GM19239 (cell line): ENCODE measurements at places on chromosomes 2 and 18.

DNA sequence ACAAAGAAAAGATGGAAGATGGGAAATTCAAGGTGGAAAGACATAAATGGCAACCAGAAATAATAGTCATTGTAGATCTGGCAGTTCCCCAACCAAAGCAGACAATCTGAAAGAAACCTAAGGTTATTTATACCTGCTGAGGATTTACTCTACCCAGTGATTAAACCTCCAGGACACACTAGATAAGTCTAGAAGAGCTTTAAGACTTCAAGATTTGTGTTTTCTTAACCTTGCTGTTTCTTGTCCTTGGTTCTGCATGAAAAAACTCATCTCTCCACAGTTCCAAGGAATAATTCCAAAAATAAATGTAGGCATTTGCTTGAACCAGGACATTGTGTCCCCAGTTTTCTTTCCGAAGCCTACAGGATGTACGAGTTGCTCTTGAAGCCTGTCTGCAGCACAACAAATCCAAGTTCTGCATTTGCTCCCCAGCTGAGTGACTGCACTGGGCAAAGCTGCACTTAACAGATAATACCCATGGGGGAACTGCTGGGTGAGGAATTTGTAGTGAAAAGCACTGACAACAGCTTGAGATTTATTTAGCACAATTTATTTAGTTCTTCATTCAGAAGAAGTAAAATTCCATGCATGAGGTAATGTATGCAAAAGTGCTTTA, 19.8 kb downstream of the DTNA start:
- no peak for DNase-seq

DNA sequence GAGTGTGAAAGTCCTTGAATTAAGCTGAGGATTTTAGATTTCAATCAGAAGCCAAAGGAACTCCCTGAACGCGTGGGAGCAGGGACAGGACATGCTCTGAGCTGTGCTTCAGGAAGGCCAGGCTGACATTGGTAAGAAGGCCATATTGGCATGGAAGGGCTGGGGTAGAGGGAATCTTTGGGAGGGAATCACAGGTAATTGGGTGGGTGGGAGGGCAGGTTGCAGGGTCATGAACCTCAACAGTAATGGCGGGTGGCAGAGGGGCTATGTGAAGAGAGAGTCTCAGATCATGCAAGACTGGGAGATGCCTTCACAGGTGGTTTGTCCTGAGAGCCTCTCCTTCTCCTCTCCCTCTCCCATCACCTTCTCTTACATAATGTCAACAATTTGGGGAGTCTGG, 18.6 kb upstream of the CELF4 start:
- DNase-seq = no peak

GRCh38 chr2:120733238-120733932, 2.3 kb upstream of the GLI2 start:
- DNase-seq = no peak

DNA sequence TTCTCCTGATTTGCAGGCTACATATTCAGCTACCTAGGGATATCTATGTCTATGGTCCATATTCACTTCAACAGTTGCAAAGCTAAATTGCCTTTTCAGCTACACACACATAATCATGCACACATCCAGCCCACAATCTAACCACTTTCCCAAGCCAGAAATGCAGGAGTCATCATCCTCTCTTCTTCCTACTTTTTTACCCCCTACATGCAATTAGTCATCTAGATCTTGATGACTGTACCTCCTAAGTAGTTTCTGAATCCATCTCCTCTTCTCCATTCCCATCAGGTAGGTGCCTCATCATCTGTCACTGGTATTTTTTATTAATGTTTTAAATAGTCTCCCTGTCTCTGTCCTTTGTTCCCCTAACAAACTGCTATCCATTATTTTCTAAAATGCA, 23.7 kb upstream of the SPRED2 start:
- no peak for DNase-seq

GRCh38 chr2:168649562-168649961, 152.9 kb upstream of the NOSTRIN start:
- no peak for DNase-seq

GRCh38 chr18:58264840-58265239, 220.8 kb downstream of the NEDD4L start:
- no peak for DNase-seq

DNA sequence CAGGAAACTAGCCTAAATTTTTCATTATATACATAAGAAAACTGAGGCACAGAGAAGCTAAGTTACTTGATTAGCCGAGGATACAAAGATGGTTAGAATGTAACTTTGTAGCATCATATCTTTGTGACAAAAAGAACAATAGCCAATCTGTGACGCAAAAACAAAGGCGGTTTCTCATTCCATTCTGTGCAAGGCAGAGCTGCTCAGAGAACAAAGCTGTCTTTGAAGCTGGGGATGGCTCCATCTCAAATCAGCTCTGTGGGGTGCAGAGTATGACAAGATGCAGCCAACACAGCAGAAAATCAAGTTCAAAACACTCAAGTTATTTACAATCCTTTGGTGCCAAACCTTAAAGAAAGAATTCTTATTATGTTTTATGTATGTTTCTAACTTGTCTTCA, 81.9 kb upstream of the VWC2L start:
- no peak for DNase-seq

- no peak for DNase-seq
Observed at GRCh38 chr2:221097568-221097915, 474.6 kb downstream of the EPHA4 start.

- no peak for DNase-seq
Observed at GRCh38 chr2:107936433-107937359, 49.6 kb upstream of the SLC5A7 start.

DNA sequence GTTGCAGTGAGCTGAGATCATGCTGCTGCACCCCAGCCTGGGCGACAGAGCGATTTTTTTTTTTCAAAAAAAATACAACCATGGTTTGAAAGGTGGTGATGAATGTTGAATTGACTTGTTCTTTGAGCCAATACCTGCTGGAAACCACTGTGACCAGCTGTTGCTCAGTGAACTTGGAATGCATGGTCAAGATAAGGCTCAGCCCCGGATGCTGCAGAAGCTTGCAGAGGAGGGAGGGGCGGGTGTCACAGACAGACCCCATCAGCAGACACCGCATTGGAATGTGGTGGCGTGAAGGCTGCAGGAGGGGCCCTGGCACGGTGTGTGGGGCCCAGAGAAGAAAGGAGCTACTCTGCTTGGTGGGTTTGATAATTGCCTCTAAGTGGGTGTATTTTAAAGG, 91.6 kb downstream of the ITGB1BP1 start:
- DNase-seq = no peak

DNA sequence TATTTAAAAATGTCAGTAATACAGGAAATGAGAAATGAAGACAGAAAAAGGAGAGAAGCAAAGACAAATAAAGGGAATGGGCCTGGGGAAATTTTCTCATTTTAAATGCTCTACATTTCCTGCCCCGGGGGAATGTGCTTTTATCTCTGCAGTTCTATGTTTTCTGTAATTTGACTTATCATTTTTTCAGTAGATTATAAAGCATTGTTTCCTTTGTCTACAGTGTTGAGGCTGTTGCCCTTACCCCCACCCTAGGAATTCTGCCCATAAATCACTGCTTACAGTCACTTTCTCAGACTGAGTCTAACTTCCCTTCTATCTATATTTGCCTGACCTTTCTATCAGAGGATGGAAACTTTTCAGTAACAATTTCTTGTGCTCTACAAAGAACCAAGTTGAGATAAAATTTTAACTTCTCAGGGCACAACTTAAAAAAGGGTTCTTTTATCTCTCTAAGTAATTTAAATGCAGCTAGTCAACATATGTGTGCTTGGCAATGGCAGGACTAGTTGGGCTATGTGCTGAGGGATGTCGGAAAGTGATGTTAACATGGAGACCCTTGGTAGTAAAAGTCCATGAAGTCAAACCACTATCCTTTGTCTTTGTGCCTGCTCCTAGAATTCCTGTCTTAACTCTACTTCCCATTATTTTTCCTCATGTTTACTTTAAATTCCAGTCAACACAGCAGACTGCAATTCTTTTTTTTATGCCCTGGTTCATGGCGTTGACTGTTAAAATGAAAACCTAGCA, 146.5 kb upstream of the MMADHC start:
- no peak for DNase-seq

- no peak for DNase-seq
Observed at GRCh38 chr2:241570961-241571581, 12.5 kb downstream of the BOK start.

- DNase-seq = no peak
Observed at GRCh38 chr2:193482557-193482956, 1287.8 kb upstream of the TMEFF2 start.

DNA sequence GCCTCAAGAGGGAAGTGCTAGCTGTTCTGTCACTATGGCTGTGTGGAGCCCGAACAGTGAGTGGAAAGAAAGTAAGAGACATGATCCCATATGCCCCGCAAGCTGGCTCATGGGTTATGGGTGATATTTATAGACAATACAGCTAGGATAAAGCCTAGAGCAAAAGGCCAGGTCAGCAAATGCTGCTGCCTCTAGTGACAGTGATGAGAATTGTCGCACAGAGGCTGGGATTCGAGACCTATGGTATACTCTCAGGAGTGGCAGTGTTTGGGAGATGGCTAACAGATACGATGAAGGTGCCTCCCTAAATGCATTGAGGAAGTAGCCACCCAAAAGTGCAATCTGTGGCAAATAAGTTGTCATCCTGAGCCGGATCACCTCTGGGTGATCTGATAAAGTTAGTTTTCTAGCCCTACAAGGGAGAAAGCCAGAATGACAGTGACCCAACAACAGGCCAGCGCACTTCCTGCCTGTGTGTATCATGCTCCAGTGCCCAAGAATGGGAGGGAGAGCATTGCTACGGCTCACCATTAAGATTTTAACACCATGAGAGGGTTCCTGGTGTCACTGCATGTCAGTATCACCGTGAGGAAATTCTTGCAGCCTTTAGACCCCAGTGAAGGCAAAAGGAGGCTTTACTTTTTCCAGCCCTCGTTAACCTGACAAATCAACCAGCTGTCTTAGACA, 92.2 kb upstream of the TGFA start:
- no peak for DNase-seq

DNA sequence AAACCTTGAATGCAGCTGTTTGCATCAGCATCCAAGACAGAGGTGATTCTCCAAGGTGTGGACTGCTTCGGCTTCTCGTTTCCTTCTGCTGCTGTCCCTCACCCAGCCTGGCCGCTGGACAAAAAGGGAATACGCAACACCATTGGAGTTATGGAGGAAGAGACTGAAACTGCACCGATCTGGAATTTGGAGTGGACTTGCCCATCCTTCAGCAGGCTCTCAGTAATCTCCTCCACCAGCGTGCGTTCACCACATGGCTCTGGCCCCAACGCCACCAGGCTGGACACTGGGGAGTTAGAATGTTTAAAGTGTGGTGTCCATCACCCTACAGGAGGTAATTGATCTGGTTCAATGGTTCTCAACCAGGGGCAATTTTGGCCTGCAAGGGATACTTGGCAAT, 41.4 kb upstream of the ID2 start:
- no peak for DNase-seq

GRCh38 chr2:99877963-99878362, 264.4 kb downstream of the AFF3 start:
- no peak for DNase-seq

GRCh38 chr2:128329607-128330006, 10.9 kb upstream of the HS6ST1 start:
- DNase-seq = no peak

GRCh38 chr2:42995752-42996422, 203.5 kb upstream of the HAAO start:
- no peak for DNase-seq

DNA sequence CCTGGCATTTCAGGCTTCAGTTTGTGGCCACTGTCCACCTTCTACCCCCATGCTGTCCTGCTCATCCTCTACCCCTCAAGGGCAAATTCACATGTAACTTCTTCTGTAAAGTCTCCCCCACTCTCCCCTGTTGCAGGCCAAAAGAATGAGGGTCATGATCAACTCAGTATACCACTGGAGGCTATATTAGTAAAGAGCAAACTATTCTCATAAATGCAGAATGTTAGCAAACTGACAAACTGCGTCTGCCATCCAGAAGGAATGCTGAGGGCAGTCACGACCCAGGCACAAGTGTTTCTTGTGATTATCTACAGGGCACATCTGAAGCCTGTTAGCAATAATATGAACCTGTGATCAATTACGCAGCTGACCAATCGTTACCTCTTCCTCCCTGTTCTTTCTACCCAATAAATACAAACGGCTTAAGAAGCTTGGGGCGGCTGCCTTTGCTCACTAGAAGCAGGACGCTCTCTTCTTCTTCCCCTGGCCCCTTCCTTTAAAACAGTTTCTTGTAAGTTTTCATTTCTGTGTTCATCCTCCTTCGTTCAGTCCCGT, 58.3 kb downstream of the SEPTIN10 start:
- no peak for DNase-seq

- DNase-seq = no peak
Observed at GRCh38 chr2:186205254-186205911, 280.7 kb upstream of the ZC3H15 start.

DNA sequence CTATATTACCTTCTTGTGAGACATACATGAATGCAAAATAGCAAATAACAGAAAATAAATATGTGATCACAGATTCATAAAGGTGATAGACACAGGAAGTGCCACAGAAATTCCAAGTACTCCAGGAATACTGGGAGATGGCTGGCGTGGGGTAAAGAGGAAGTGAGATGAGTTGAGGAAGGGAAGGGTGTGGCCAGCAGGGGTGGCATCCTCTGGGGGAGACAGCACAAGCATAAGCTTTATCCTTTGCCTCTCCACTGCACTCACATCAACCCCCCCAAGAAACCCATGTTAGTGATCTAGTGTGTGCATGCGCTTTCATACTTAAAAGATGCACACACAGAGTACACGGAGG, 94.8 kb upstream of the B3GNT7 start:
- DNase-seq = no peak

GRCh38 chr2:174586418-174587295, 10.9 kb downstream of the WIPF1 start:
- DNase-seq = no peak

DNA sequence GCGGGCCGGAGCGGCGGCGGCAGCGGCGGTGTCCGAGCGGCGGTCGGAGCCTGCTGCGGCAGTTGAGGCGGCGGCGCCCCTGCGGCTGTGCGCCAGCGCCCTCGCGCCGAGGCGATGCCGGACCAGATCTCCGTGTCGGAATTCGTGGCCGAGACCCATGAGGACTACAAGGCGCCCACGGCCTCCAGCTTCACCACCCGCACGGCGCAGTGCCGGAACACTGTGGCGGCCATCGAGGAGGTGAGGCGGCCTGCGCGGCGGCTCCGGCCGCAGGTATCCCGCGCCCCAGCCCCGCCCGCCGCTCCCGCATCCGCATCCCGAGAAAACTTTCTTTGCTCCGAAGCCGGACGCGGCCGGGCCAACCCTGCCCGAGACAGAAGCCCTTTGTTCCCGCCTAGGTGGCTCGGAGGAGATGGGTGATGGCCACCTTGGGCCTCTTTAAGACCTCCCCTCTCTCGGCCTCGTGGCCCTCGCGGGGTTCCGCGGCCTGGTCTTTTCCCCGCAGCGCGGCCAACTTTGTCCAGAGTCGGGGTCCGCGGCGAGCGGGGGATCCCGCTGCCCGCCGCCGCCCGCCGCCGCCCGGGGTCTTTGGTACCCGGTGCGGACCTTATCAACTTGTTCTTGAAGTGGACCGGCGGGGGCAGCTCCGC, 504 bp downstream of the ASAP2 start:
- peak; percentile 37 for DNase-seq

- DNase-seq = peak; percentile 9
Observed at GRCh38 chr2:152134488-152135280, 35.8 kb upstream of the CACNB4 start.

GRCh38 chr2:36294316-36294721, 61.3 kb upstream of the CRIM1 start:
- no peak for DNase-seq
